NCI-H748 treated with DMSO at 0.1 percent for 48 hours (cell line): ENCODE measurements at places on chromosomes 12 and 14.

DNA sequence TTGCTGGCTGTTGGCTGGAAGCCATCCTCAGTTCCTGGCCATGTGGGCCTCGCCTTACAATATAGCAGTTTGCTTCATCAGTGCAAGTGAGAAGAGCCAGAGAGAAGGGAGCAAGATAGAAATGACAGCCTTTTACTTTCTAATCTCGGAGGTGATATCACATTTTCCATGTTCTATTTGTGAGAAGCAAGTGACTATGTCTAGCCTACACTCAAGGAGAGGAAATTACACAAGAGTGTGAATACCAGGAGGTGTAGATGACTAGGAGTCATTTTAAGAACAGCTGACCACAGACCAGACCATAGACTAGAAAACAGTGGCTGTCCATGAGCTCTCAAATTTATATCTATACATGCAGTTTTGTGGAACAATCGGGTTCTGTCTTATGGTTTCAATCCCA, 163.0 kb upstream of the NRXN3 start:
- DNase-seq, result no peak

GRCh38 chr12:70920251-70920851, at the start of gene PTPRR:
Gene PTPRR, minus strand, starts transcription at chr12:70920738. Its CDS starts 348 bp downstream, at chr12:70920390.
- DNase-seq, result peak; percentile 43

DNA sequence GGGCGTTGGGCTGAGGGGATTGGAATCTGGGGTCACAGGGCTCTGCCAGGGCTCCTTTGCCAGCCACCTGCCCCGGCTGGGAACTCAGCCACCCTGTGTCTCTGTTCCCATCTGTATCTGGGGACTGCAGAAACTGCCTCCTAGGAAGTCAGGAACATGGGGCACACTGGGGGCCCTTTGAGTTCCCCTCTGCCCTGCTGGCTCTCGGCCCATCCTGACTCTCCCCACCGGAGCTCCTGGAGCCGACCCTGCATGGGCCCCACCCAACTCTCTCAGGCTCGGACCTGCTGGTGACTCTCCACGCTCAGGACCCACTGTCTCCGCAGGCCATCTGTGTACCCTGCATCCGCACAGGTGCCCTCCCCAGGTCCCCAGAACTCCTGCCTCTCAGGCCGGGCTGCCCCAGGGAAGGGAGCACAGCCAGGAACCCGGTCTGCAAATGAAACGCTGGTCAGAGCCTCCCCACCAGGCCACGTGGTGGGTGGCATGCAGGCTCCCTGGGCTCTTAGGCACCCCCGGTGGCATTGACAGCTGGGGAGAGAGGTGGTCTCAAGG, 82.8 kb downstream of the KIF26A start:
- no peak for DNase-seq

- DNase-seq, result no peak
Observed at GRCh38 chr14:64584190-64584589, 34.4 kb downstream of the PPP1R36 start.

- no peak for DNase-seq
Observed at GRCh38 chr12:58844161-58844560, 76.1 kb downstream of the LRIG3 start.

DNA sequence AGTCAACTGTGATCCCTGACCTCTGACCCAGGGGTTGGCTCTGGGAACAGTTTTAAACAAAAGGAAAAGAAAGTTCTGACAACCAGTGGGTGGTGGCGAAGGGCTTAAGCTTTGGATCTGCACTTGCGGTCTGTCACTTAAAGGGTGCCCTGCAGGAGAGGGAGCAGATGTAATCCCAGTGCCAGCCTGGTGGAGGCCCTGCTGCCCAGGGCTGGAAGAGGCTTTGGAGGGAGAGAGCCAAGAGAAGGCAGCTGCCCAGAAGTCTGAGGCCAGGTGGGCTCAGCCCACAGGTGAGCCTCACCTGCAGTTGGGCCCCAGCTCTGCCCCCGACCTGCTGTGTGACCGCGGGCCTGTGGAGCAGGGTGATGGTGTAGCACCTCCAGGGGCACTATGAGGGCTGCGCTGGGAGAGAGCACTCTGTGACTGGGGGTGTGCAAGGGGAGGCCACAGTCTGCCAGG, 19.1 kb downstream of the SH2B3 start:
- no peak for DNase-seq

- DNase-seq, result no peak
Observed at GRCh38 chr12:116599285-116600136, 40.3 kb downstream of the MAP1LC3B2 start.

DNA sequence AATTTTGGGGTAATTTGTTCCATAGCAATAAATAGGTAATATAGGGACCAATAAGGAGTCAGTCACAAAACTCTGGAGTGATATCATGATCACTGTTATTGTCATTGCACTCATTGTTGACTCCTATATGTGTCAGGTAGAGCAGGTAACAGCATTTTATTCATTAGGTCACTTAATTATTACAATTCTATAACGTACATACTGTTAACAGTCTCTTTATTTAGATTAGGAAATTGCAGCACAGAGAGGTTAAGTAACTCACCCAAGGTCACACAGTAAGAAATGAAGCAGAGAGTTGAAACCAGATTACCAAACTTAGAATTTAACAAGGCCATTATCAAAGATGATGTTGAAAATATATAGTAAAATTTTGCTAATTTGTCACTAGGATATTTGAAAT, 49.7 kb upstream of the PTPRB start:
- DNase-seq, result no peak

- no peak for DNase-seq
Observed at GRCh38 chr12:111193977-111194702, 174.8 kb downstream of the PHETA1 start.

DNA sequence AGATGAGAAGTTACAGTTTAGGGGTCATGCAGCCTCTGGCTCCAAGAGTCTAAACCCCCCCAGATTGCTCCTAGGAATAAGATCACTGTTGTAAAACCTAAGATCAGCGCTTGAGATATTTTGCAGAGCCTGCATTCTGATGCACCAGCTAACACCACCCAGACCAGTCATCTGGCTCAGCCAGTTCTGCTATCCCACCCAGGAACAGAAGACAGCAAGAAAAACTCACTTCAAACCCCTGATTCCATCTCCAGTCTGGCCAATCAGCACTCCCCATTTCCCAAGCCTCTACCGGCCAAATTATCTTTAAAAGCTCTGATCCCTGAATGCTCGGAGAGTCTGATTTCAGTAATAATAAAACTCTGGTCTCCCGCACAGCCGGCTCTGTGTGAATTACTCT, 158.6 kb downstream of the ZNF664 start:
- no peak for DNase-seq

DNA sequence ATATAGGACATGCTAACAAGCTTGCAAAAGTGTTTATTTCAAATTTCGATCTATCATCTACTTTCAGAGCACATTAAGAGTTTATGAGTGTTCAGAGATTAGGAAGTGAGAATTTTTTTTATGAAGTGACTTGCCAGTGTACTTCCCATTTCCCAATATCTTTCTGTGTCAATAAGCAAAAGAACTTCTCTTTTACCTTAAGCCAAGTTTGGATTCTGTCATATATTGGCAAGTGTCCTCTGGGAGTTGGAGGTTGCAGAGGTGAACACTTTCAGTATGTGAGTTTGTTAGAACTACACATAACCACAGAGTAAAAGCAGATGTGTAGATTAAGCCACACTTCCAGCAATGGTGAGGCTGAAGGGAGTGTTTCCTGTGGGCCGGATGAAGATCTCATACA, 16.6 kb upstream of the KLRF1 start:
- no peak for DNase-seq

DNA sequence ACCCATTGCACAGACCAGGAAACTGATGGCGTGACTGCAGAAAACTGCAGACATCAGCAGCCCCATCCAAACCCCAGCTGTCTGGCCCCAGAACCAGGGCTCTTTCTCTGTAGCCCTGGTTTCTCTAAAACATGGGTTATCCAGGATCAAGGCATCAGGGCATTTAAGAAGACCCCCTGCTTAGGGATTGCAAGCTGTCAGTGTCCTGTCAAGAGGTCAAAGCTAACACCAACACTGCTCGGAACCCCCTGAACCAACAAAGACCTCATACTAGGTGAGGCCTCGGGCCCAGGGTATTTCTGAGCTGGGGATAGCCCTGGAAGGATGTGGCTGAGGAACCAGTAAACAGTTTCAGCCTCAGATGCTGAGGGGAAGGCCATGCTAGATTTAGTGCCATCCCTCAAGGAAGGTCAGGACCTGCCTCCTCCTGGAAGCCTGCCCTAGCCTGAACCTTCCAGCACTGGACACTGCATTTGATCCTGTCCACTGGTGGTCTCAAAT, 39.2 kb downstream of the BCL11B start:
- DNase-seq, result no peak

GRCh38 chr14:41986083-41986645, 379.5 kb downstream of the LRFN5 start:
- DNase-seq, result no peak

GRCh38 chr14:79581912-79582576, 629.3 kb downstream of the DIO2 start:
- no peak for DNase-seq
